ENCODE measurements at places on chromosomes 3 and 15. TPM values are rescaled to one million over a fixed set of nuclear protein-coding genes. Genes with fewer than 3 reads are reported as not detected.

GRCh38 chr3:24287755-24288450 lies 206.7 kb downstream of the THRB start:
- DNase-seq, result no peak
- H3K36me3 ChIP-seq, result no peaks in the 10 kb centered on the region
- H3K4me1 ChIP-seq, result no peaks in the 10 kb centered on the region

The DAPK2 gene
- 6.0 TPM for total RNA-seq

DNA sequence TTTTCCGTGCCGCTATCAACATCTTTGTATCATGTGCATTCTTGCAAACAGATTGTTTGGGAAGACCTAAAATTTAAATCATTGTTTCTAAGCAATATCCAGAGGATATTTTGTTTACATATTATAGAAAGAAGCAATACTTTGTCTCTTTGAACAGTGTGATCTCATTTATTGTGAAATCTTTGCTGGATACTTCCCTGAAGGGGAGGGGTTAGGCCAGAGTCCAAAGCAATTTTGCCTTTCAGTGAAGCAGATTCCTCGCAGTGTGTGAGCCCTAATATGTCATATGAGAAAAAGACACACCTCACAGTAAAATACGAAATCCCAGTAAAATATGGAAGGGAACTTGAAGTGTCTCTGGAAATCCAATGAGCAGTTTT lies 158.7 kb upstream of the SLCO3A1 start:
- H3K4me1 ChIP-seq, result no peaks in the 10 kb centered on the region
- H3K27ac ChIP-seq, result no peak overlapping the region
- no peaks in the 10 kb centered on the region for H3K27me3 ChIP-seq
- no peak for DNase-seq

The CPNE9 gene
- total RNA-seq, result 0.43 TPM

DNA sequence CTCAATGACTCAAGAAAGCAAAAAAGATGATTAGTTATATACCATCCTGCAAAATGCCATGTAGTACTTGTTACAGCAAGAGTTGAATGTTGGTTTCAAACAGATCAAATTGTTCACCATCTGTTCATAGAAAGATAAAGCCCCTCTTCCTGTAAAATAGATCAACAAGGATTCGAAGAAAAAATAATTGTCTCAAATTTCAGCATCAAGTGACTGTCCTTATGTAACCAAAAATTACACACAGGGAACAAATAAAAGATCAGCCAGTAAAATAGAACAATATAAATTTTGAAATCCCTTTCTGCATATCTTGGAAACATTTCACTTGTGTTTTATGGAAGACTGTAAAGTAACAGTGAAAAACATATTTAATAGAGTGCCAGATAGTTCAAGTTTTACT lies 165.1 kb upstream of the STAC start:
- no peak for DNase-seq
- H3K36me3 ChIP-seq, result no peaks in the 10 kb centered on the region
- no peaks in the 10 kb centered on the region for H3K4me1 ChIP-seq
- no peak overlapping the region for H3K27ac ChIP-seq
- H3K27me3 ChIP-seq, result no peaks in the 10 kb centered on the region

GRCh38 chr3:131402391-131403039 lies 20.9 kb downstream of the NUDT16 start:
- H3K4me1 ChIP-seq, result no peaks in the 10 kb centered on the region
- no peaks in the 10 kb centered on the region for H3K36me3 ChIP-seq
- no peak overlapping the region for H3K27ac ChIP-seq
- no peak overlapping the region for H3K4me3 ChIP-seq
- H3K27me3 ChIP-seq, result no peaks in the 10 kb centered on the region

DNA sequence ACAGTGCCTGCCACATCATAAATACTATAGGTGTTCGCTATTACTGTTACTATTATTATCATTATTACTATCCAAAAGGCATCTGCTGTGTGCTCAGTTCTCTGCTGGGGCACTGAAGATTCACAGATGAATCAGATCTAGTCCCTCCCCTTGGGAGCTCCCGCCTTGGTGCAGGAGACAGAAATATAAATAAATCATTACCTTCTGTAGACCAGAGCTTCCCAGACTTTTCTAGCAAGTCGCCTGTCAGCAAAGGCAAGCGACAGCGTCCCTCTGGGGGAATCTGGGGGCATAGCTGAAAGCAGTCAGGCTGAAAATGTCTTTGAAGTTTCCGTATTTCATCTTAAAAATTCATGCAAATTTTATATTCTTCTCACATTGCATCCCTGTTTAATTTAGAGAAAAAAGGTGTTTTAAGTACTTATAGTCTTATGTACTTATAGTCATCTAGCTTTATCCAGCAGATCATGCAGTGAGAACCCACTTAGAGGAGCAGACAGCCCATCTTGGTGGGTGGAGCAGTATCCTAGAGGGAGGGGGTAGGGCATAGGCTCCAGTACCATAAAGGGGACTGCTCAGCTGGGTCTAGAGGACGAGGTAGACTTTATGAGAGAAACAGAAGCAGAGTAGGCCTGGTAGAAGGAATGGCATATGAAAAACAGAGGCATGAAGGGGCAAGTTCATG lies 10.4 kb upstream of the BRPF1 start:
- DNase-seq, result no peak
- no peaks in the 10 kb centered on the region for H3K36me3 ChIP-seq
- H3K27ac ChIP-seq, result no peak overlapping the region
- no peaks in the 10 kb centered on the region for H3K27me3 ChIP-seq

DNA sequence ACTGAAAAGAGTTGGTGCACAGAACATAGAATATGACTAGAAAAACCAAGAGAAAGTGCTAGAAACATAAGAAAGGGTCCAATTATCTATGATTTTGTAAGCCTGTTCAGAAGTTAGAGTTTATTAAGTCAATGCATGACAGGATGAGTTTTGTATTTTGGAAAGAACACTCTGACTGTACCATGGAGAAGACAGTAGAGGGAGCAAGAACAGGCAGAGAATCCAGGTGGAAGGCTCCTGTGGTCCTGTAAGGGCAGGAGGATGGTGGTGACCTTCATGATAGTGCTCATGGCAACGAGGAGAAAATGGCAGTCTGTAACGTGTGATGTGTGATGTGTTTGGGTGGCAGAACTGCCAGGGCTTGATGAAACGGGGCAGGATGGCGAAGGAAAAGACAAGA lies 249.1 kb downstream of the CTNNB1 start:
- H3K4me1 ChIP-seq, result no peaks in the 10 kb centered on the region
- no peak overlapping the region for H3K4me3 ChIP-seq
- H3K27me3 ChIP-seq, result no peaks in the 10 kb centered on the region
- no peak for DNase-seq
- H3K36me3 ChIP-seq, result no peaks in the 10 kb centered on the region

- H3K36me3 ChIP-seq, result no peaks in the 10 kb centered on the region
- DNase-seq, result peak; percentile 81
- H3K27ac ChIP-seq, result peak overlapping the region; percentile 37
- H3K27me3 ChIP-seq, result no peaks in the 10 kb centered on the region
These were observed 596 bp upstream of the LIMD1 start for GRCh38 chr3:45593708-45594601.

DNA sequence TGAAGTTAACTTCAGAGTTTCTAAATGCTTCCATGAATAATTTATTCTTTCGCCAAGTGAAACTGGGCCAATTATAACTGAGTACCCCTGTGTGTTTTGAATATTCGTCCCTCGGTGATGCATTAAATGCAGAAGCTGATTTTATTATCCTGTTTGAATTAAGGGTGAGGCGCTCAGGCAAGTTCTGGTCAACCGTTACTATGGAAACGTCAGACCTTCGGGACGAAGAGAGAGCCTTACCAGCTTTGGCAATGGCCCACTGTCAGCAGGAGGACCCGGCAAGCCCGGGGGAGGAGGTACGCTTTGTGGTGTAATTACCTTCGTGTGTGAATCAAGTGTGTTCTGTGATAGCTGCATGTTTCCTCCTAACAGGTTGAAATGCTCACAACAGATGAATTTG lies 239.8 kb downstream of the ITPR1 start:
- no peak overlapping the region for H3K27ac ChIP-seq
- DNase-seq, result no peak
- peaks cover 17% of the 10 kb centered on the region for H3K4me1 ChIP-seq
- no peaks in the 10 kb centered on the region for H3K27me3 ChIP-seq

GRCh38 chr3:153752405-153753027 lies 368.7 kb upstream of the ARHGEF26 start:
- H3K27ac ChIP-seq, result no peak overlapping the region
- H3K4me3 ChIP-seq, result no peak overlapping the region
- DNase-seq, result no peak
- H3K36me3 ChIP-seq, result no peaks in the 10 kb centered on the region
- H3K4me1 ChIP-seq, result no peaks in the 10 kb centered on the region

GRCh38 chr15:52677593-52678467 lies 1.4 kb downstream of the ATOSA start:
- peaks cover 15% of the 10 kb centered on the region for H3K4me1 ChIP-seq
- DNase-seq, result peak; percentile 80
- H3K4me3 ChIP-seq, result peak overlapping the region; percentile 93
- peaks cover 32% of the 10 kb centered on the region for H3K36me3 ChIP-seq
- peak overlapping the region; percentile 98 for H3K27ac ChIP-seq

GRCh38 chr3:147390589-147391569 lies 15.5 kb downstream of the ZIC4 start:
- no peaks in the 10 kb centered on the region for H3K4me1 ChIP-seq
- H3K4me3 ChIP-seq, result no peak overlapping the region
- peaks cover 55% of the 10 kb centered on the region for H3K27me3 ChIP-seq
- no peak overlapping the region for H3K27ac ChIP-seq

The HSPBAP1 gene
- 19.7 TPM for total RNA-seq

- no peak overlapping the region for H3K4me3 ChIP-seq
- no peaks in the 10 kb centered on the region for H3K27me3 ChIP-seq
- no peak for DNase-seq
- H3K36me3 ChIP-seq, result peaks cover under 1% of the 10 kb centered on the region
These were observed 2.7 kb upstream of the CRELD1 start for GRCh38 chr3:9930804-9931418.

The CFAP91 gene
- total RNA-seq, result 0.14 TPM

The LRRIQ4 gene
- not detected for total RNA-seq

DNA sequence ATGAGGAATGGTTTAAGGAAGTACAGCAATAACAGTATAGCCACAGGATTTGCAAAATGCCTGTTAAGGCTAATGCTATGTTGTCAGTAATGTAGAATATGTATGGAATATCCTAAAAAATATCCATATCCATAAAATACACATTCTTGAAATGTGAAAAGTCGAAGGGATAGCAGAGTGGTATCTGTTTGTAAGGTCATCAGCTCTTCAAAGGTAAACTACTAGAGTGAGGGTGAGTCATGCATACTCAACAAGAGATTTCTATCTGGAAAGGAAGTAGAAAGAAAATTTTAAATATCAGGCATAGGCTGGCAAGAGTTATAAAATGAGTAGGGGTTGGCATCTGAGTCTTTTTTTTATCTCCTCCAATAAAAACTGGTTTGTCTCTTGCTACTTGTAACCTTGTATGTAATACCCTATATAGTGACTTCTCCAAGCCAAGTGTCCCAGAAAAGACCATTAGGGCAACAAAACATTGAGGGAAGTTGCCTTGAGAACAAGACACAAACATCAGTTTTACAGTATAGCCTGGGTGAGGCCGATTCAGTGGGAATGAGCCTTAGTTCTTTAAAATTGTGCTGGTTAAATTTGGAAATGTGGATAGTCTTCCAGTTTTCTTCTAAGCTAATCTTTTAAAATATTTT lies 103.1 kb downstream of the SPATA16 start:
- H3K4me1 ChIP-seq, result no peaks in the 10 kb centered on the region
- no peak overlapping the region for H3K4me3 ChIP-seq
- H3K27me3 ChIP-seq, result no peaks in the 10 kb centered on the region
- H3K36me3 ChIP-seq, result no peaks in the 10 kb centered on the region
- H3K27ac ChIP-seq, result no peak overlapping the region
- DNase-seq, result no peak
